Posterior vena cava (tissue), 2 donors: ENCODE measurements at places on chromosomes 3 and 15. TPM values are rescaled to one million over a fixed set of nuclear protein-coding genes. Genes with fewer than 3 reads are reported as not detected.

DNA sequence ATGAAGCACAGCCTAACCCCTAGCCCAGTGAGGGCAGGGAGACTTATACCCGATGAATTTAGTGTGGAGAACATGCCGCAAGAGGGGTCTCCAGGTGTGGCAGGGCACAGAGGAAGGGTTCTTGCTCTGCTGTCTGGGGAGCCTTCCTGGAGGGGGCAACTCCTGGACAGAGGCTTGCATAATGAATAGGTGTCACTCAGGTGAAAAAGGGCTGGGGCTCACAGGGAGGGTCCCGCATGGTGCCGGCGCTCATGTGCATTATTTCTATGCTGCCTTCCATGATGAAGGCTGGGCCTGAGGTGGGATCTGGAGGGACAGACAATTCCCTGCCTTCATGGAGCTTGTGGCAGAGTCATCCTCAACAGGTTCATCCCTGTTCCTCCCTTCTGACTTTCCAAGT is 51.5 kb downstream of the ITGA11 start:
- no peak for DNase-seq

GRCh38 chr3:47803480-47804025 is 615 bp downstream of the DHX30 start:
- peak; percentile 2 for DNase-seq

DNA sequence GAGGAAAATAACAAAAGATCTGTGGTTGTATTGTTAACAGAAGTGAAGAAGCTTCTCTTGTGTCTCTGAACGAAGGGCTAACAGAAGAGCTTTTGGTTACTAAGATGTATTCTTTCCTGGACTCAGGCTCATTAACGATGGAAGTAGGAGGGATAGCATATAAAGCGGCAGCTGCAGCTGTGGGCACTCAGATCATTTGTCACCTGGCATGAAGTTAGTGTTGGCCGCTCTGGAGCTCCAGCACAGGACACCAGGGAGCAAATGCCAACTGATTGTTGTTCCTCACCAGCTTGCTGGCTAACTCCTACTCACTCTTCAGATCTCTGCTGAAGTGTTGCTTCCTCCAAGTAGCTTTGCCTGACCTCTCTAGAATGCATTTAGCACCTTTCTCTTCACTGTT is 15.5 kb upstream of the SLITRK3 start:
- DNase-seq: no peak

- DNase-seq: no peak
These were observed 183.2 kb downstream of the MAGI1 start for GRCh38 chr3:65855370-65856100.

GRCh38 chr3:9508781-9509180 is 44.8 kb downstream of the LHFPL4 start:
- DNase-seq: no peak

GRCh38 chr15:34188711-34189110 is 21.2 kb downstream of the KATNBL1 start:
- no peak for DNase-seq

DNA sequence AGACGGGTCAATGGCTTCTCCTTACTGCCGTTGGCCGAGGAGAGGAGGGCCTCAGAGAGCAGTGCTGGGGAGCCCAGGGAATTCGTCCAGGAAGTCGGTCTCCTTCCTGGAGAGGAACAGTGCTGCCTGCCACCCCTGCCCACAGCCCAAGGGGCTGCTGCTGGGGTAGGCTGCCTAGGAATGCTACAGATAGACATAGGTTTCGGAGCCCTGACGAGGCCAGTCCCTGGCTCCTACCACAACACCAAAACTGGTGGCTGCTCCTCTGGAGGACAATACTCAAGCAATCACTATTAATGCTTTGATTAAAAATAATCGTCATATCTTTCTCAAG is 30.5 kb downstream of the ANP32A start:
- DNase-seq: no peak

DNA sequence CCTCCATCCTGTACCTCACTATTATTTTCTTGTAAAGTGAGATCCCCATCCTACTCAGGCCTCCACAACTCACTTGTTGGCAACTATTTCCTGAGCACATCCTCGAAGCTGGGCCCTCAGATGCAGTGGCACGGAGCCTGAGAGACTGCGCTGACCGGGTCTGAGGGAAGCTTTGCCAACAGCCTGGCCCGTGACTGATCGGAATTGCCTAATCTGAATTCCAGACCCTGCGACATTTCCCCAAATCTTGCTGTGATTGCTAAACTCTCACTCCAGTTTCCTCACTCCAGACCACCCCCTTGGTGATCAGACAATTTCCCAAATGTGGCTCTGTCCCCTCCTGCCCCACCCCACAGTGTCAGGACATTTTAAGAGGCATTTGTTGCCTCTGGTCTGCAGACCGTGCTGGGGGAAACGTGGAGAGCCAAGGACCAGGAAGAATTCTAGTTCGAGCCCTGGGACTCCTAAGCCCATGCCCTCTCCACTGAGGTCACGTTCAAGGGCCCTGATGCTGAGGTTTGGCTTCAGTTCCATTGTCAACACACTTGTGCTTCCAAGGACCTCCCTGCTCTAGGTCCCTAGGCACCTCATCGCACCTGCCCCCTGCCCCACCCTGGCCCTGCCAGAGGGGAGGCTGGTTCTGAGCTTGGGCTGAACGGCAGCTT is 22.8 kb downstream of the KLHL25 start:
- DNase-seq: peak; percentile 93

DNA sequence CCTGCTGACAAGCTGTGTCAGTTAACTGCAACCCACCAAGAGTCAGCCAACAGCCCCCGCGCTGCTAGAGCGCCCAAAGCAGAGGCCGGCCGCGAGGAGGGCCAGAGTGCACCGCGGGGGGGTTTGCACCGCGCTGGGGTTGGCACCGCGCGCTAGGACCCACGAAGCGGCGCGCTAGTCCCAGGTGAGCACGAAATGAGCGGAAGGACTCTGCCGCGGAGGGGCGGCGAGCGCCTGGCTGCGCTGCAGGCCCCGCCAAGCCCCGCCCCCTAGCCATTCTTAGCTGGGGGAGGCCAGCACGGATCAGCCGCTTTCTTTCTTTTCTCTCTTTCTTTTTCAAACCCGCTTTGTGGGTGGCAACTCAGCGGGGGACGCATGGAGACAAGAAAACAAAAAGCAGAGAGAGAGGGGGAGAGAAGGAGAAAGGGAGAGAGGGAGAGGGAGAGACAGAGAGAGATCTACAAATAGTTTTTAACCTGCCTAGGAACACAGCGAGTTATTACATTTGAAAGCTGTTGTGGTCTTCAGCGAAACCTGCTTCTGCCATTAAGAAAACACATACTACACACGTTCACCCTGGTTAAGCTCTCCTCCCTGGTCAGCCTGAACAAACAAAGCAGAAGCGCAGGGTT is 6.9 kb upstream of the FOXB1 start:
- DNase-seq: no peak

DNA sequence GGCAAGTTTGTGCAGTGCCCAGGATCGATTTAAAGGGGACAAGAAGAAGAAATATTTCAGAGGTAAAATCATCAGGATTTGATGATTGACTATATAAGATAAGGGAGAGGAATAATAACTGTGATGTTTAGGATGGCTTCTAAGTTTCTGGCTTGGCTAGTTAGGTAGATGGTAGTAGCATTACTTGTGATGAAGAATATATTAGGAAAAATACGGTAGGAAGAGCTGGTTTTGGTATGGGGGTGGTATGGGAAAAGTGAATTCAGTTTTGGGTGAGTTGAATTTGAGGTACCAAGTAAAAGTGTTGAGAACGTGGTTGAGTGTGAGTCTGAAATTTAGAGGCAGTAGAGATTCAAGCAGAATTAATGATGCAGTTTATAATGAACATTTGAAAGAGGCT is 11.0 kb downstream of the CTDSPL2 start:
- DNase-seq: no peak

GRCh38 chr15:56718560-56718959 is 14.7 kb downstream of the ZNF280D start:
- DNase-seq: no peak

GRCh38 chr3:141258973-141259372 is 27.3 kb downstream of the PXYLP1 start:
- DNase-seq: no peak

- no peak for DNase-seq
These were observed 55.9 kb upstream of the NR2C2 start for GRCh38 chr3:14891135-14892132.

DNA sequence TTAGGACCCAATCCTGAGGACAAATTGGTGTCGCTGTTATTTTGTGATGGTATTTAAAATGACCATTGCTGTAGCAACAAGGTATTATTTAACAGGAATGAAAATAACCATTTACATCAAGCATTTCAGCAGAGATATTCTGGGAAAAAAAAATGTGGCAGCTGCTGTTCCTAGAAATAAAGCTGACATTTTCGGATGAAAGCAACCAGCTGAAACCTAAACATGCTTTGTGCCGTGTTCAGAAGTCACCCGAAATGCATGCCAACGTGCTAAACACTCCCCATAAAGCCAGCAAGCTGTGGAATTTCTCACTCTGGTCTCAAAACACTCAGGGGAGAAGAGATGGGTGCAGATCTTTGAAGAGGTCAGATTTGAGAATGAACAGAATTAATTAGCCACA is 31.5 kb upstream of the TAFA4 start:
- DNase-seq: no peak

- DNase-seq: no peak
These were observed 175.9 kb downstream of the PDZRN3 start for GRCh38 chr3:73448761-73449301.

GRCh38 chr15:81292523-81293001 is 31.4 kb downstream of the STARD5 start:
- DNase-seq: no peak

DNA sequence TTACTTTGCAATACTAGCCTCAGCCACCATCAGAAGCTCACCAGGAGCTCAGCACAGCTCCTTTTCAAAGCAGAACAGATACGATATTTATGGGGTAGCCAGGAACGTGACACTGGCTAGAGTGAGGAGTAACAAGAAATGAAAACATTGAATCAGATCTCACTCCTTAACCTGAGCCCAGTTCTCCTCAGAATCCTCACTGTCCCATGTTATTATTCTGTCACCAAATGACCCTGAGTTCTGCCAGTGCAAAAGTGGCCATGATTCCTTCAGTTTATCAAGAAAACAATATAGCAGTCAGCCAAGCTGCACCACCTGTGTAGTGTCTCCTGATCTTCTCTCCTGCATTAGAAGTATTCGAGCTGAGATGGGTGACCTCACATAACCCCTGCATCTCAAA is 956.7 kb downstream of the TUSC7 start:
- no peak for DNase-seq

DNA sequence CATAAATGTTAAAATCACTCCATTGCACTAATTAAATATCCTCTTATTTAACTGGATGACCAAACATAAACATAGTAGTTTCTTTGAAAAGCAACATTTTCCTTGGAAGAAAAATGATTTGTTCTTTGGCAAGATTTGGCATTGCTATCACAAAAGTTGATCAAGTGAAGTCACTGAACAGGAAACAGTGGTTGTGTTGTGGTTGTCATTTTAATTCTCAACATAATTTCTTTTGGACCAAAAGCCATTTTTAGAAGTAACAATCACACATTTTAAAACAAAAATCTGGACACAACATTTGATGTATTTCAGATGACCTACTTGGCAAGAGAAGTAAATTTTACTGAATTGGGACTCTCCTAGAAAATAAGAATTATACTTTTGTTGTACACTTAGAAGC is 872.3 kb downstream of the ROBO1 start:
- DNase-seq: no peak

DNA sequence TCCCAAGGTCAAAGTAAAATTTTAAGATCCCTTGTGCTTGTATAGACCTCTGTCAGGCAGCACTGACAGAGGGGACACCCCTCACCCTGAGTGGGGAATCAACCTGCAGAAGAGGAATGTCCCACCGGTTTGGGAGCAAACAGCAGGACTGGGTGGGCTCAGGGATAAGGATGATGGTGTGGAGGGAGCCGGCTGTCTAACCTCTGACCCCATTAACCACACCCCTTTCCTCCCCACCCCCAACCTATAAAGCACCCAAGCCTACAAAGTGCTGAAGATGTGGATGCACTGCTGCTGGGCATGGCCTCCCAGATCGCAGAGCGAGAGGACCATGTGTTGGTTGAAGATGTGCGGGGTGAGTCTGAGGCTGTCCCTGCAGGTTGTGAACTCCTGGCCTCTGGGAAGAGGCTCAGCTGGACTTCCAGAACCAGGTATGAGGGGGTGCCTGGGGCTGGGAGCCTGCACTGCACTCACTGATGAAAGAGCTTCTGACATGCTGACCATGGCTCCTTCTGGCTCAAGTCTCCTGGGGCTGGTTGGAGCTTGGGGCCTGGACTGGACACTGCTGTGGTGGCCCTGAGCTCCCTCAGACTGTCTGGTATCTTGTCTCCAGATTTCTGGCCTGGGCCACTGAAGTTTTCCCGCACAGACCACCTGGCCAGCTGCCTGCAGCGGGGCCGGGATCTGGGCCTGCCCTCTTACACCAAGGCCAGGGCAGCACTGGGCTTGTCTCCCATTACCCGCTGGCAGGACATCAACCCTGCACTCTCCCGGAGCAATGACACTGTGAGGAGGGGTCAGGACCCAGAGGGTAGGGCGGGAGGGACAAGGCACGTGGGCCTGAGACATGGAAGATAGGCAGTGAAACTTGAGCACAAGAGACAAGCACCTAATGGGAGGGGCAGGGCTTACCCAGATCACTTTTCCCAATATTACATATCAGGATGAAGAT is 9.3 kb downstream of the DUOX1 start:
- peak; percentile 68 for DNase-seq

DNA sequence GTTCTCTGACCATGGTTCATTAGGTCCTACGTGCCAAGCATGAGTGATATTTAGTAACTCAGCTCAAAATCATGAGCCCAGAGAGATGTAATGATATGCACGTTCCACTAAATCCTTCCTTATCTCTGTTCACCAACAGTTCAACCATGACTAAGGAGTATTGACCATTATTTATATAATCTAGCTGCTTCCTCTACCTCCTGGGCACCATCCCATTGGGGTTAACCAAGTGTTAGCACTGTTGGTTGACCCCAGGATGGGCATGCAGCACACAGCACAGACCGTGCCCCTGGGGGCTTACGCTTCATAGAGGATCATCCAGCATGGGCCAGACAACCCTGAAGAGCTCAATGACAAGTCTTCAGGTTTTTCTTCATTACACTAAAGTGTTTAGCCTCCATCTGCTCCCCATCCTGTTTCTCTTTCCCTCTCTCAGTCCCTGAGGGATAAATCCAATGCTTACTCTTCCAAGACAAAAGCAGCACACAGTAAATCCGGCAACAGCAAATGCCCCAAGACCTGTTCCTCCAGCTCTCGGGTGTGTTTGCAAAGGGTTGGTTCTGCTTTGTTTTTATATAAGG is 10.4 kb downstream of the FAM174B start:
- DNase-seq: no peak

FOXL2 gene
- not detected for total RNA-seq

ULK4 gene
- total RNA-seq: 7.8 TPM

TEX55 gene
- total RNA-seq: not detected

RABL3 gene
- 22.3 TPM for total RNA-seq
